Lower leg skin (tissue), 4 donors: ENCODE measurements at places on chromosomes 4 and X. TPM values are rescaled to one million over a fixed set of nuclear protein-coding genes. Genes with fewer than 3 reads are reported as not detected.

DNA sequence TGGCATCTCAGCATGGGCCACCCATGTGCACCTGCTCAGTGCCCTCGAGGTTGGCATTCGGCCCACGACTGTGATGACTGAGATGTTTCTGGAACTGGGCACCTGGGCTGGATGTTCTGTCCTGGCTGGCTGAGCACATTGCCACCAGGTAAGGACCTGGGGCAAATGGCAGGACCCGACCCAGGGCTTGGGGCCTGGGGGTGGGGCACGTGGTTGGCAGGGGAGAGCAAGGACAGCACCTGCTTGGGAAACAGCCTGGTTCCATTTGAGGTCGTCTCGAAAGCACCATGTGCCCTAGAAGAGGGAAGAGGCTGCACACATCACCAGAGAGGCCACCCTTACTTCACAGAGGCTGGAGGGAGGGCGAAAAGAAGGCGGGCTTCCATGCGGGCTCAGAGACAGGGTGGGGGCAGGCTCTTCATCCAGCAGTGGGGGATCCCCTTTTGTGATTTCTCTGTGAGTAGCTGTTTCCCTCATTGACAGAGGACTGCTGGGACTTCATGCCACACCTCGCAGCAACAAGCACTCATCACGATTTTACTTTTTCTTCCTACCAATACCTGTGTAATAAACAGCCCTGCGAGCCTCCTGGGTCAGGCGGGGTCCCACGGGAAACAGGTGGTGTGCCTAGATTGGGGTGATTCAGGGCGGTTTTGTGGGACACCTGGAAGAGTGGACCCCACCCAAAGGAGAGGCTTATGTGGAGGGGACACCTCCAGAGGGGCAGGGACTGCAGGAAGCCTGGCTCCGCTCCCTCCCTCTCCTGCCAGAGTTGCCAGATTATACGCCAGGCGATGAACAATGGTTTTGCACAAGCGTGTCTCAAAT is 12.0 kb downstream of the TMEM187 start:
- no peak for DNase-seq

Gene DSPP
- not detected for total RNA-seq

Gene TNMD
- 0.97 TPM for total RNA-seq

GRCh38 chrX:16457239-16457638 is 192.7 kb upstream of the S100G start:
- DNase-seq: no peak
